ENCODE measurements at places on chromosomes 5 and 9. TPM values are rescaled to one million over a fixed set of nuclear protein-coding genes. Genes with fewer than 3 reads are reported as not detected.

DNA sequence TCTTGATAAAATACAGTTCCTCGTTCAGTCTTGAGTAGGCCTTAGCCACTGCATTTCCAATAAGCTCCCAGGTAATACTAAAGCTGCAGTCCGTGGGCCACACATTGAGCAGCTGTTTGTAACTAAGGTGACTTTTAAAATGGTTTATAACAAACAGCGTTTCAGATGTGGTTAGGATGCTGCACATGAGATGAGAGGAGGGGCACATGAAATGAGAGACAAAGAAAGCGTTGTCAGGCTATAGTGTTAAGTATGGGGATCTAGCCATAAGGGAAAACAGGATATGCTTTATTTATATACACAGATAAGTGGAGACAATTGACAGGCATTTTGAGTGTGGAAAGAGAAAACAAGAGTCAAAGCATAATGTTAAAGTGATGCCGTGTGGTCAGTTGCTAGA is 89.9 kb downstream of the PAM start:
- DNase-seq: no peak

DNA sequence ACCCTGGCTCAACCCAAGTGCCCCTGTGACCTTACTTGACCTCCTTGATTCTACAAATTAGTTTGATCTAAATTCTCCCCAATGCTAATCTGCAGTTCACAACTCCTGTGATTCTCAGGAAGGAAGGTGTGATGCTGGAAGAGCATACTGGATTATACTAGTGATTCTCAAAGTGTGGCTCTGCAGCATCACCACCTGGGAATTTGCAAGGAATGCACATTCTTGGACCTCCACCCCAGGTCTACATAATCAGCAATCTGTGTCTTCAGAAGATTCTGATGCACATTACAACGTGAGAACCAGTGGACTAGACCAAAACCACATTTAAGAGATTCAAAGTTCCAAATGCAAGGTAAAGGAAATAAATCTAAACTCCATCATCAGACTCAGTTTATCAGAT is 198.6 kb downstream of the AGTPBP1 start:
- no peak for DNase-seq

NXNL2 gene
- polyA plus RNA-seq: 0.07 TPM

GRCh38 chr5:146832985-146833732 is 45.4 kb downstream of the PPP2R2B start:
- no peak for DNase-seq

ATP10B gene
- 0.25 TPM for polyA plus RNA-seq

- DNase-seq: peak; percentile 84
Measured at GRCh38 chr5:150517272-150518152, 9.6 kb downstream of the NDST1 start.

DNA sequence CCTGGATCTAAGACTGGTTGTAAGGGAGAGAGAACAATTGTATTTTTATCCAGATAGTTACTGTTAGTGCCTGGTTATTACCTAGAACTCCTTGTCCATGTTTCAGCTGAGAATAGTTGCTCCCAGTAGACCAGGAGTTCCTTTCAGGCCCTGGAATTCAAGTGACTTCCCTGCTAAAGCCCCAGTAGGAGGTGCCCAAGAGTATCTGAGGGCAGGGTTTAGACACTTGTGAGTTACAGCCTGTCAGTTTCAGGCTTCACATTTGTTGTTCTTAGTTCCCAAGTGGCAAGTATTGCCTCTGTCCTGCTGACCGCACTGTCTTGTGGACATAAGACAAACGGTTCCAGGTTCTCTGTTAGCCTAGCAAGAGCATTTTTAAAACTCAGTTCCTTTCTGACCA is 743.9 kb upstream of the SEMA6A start:
- no peak for DNase-seq

ROPN1L gene
- 0.93 TPM for polyA plus RNA-seq

AGXT2 gene
- not detected for polyA plus RNA-seq

GRCh38 chr5:143606043-143606752 is 202.7 kb upstream of the NR3C1 start:
- DNase-seq: no peak

NDUFS6 gene
- 216 TPM for polyA plus RNA-seq

HSD17B3 gene
- polyA plus RNA-seq: 1.2 TPM

GRCh38 chr5:165258197-165258771 is 1752.9 kb downstream of the MAT2B start:
- DNase-seq: no peak

GRCh38 chr5:173488144-173488543 is 128.3 kb downstream of the BOD1 start:
- no peak for DNase-seq

GRCh38 chr5:178165581-178165980 is 11.9 kb upstream of the NHP2 start:
- no peak for DNase-seq

- no peak for DNase-seq
Measured at GRCh38 chr9:29511680-29512079, 1938.4 kb upstream of the C9orf72 start.

FST gene
- 3.2 TPM for polyA plus RNA-seq

- DNase-seq: peak; percentile 89
Measured at GRCh38 chr5:127870914-127871313, 167.7 kb downstream of the CCDC192 start.

DNA sequence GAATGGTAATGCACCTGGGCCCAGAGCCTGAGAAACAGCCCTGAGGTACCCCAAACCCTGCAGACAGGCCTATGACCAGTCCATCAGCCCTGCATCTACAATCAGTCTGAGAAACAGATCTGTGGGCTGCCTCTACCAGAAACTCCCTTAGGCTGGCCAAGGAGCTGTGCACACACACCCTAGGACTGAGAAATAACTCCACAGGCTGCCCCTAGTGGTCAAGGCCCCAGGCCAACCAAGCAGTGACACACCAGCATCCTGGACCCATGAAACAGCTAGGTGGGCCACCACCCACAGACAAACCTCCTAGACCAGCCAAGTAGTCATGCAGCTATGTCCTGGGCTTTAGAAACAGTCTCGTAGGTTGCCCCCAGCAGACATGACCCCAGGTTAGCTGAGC is 253.6 kb upstream of the VLDLR start:
- DNase-seq: no peak

DNA sequence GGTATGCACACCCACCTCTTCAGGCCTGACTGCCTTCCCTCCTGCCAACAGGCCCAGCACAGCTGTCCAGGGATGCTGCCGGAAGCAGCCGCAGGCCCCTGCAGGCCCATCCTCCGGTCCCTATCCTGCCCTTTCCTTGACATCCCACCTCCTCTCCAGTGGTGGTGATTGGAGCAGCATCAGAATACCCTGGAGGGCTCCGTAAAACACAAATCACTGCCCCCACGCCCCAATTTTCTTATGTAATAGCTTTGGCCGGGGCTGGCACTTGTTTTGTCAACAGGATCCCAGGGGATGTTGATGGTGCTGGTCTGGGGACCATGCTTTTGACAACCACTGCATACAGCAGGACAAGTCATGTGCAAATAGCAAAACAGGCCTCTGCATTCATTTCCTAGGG is 274.5 kb downstream of the GADD45G start:
- DNase-seq: no peak

AKNA gene
- 8.4 TPM for polyA plus RNA-seq

DNA sequence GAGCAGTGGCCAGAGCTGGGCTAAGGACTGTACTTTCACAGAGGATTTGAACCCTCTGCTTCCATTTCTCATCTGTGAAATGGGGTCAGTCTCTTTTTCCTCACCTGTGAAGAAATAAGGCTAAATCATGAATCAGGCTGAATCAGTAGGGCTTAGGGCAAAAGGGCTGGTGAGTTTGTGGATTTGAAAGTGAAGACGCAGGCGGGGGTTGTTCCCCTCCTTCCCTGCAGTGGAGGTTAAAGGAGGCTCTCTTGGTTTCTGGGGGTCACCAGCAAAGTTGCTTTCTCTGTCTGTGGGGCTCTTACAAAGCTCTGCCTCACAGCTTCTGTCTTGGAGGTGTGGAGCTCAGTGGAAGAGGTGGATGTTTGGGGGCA is 17.6 kb upstream of the NDST1 start:
- DNase-seq: no peak

GRCh38 chr5:150114102-150114641 is 27.8 kb upstream of the CSF1R start:
- peak; percentile 46 for DNase-seq

GLDC gene
- polyA plus RNA-seq: 0.29 TPM

FRMPD1 gene
- polyA plus RNA-seq: 0.59 TPM

DNA sequence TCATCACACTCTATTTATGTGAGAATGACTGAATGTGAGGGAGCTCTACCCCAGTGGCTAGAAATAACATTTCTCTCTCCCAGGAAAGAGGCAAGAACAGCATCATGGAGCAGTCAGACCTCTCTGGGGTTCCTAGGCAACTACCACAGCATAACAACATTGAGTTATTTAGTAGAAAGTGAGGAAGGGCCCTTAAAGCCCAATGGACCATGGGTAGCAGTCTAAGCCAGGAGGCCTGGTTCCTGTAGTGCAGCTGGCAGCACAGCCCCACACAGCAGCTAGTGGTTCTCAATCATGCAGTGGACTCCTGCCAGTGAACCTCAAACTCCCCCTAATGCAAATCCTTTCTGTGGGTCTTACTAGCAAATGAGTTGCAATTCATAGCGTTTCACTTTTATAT is 55.3 kb downstream of the SPEF2 start:
- no peak for DNase-seq

DNA sequence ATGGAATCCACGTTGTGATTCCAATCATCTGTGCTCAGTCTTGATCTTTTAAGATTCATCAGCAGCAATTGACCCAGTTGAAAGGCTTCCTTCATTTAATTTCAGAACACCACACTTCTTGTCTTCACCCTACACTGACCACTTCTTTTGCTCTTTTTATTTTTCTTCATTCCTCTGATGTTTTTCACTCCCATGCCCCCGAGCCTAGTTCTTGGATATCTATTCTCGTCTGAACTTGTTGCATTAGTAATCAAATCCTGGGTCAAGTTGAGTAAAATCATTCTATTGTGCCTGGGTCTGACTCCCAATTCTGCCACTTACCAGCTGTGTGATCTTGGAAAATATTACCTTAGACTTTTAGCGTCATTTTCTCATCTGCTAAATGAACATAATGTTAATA is 356.5 kb downstream of the CDH12 start:
- no peak for DNase-seq

ADRA1B gene
- polyA plus RNA-seq: 1.3 TPM

- DNase-seq: no peak
Measured at GRCh38 chr9:123997665-123998277, 13.8 kb upstream of the LHX2 start.

CRB2 gene
- 0.02 TPM for polyA plus RNA-seq

- DNase-seq: no peak
Measured at GRCh38 chr9:114806526-114806900, 674 bp upstream of the TNFSF15 start.

- DNase-seq: no peak
Measured at GRCh38 chr5:154620411-154620810, 134.8 kb upstream of the LARP1 start.

- no peak for DNase-seq
Measured at GRCh38 chr5:73420666-73421065, 27.9 kb downstream of the FOXD1 start.

DNA sequence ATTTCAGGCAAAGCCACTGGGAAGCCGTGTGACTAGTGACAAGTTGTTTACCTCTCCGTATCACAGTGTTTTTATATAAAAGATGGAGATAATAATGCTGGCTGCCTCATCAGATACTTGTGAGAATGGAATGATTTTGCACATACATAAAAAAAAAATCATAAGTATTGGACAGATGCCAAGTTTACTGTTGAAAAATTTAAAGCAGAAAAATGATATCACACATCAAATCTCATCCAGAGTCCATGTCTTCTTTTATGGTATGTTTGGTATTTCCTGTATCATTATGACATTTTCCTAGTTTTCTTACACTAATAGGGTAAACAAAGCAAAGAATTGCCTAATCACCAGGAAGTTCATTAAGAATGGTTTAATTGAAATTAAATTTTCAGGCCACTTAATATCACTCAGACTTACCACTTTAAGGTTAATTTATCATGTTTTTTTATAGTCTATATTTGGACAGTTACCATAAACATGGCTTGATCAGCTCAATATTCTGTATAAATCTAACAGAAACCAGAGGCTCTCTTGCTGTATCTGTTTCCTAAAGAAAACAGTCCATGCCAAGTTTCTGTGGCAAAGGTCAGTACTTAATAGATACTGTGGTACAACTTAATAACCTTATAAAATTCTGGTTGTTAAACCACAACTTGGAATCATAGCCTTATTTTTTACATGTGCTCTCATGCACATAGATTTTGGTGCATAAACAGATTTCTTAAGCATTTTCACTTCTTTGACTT is 656.5 kb upstream of the RIOK2 start:
- no peak for DNase-seq

PCDHGC4 gene
- polyA plus RNA-seq: 1.3 TPM

FOXD4L6 gene
- not detected for polyA plus RNA-seq

- DNase-seq: no peak
Measured at GRCh38 chr5:159178978-159179377, 30.4 kb downstream of the RNF145 start.

CEP120 gene
- polyA plus RNA-seq: 4.7 TPM

CCDC192 gene
- polyA plus RNA-seq: 0.43 TPM

FBP2 gene
- polyA plus RNA-seq: not detected

CBY3 gene
- not detected for polyA plus RNA-seq

DNA sequence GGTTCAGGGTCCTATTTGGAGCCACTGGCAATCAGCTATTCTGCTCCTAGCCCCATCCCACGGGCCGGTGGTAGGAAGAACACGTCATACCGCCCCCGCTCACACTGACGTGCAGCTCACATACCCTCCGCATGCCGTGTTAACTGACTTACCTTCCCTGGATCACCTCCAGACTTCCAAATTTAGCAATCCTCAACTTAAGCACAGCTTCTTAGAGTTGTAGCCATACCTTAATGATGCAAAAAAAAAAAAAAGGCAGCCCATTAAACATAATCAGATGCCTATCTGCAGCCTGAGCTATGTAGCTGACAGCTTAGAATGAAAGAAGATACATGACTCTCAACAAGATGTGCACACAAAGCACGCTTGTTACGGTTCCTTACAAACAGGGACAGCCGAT is 93.0 kb downstream of the IRX2 start:
- no peak for DNase-seq

GRCh38 chr5:107112216-107112615 is 558.5 kb downstream of the EFNA5 start:
- DNase-seq: no peak

SLCO6A1 gene
- not detected for polyA plus RNA-seq

BTNL3 gene
- polyA plus RNA-seq: 0.11 TPM

TMEM215 gene
- 0.07 TPM for polyA plus RNA-seq

- no peak for DNase-seq
Measured at GRCh38 chr5:32531885-32532520, 53.4 kb upstream of the SUB1 start.

- no peak for DNase-seq
Measured at GRCh38 chr9:8673830-8674229, 874.3 kb upstream of the DMAC1 start.

HRCT1 gene
- 3.3 TPM for polyA plus RNA-seq

GRCh38 chr5:79330071-79330470 is 94.1 kb downstream of the JMY start:
- DNase-seq: no peak

Measured in right cardiac atrium (tissue), 5 donors.